ENCODE measurements at places on chromosomes 7 and 10.

DNA sequence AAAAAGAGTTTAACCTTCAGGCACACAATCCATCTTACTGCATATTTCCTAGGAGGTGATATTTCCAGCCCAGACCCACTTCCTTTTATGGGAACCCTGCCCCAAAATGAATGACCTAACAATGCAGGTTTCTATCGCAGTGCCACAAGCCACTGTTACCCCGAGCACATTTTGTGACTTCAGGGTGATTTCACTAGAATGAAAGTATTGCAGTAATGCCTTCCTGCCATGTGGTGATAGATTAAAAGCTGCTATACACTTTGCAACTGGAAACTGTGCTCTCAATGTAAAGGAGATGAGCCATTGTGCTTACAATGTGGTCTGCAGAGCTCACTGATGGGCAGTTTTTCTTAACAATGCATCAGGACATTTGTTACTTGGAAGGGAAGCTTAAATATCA, 90.5 kb upstream of the RSU1 start:
- DNase-seq, result no peak

GRCh38 chr10:80443531-80443974, 10.6 kb upstream of the TSPAN14 start:
- no peak for DNase-seq

DNA sequence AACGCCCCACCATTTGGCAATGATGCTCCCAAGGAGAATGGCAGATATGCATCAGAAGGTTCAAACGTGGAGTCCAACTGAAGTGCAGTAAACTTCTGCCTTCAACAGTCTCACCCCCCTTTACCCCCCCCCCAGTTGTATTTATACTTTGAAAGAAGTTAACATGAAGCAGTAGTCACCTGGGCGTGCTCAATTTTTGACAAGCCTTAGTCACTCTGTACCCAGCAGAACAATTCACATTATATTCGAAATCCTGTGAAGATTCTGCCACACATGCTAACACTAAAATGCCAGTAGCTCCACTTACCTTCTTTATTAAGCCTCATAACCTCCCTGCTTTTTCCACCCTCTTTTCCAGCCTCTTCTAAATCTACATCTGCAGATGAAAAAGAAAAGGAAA, 894 bp downstream of the ATXN7L1 start:
- DNase-seq, result no peak

DNA sequence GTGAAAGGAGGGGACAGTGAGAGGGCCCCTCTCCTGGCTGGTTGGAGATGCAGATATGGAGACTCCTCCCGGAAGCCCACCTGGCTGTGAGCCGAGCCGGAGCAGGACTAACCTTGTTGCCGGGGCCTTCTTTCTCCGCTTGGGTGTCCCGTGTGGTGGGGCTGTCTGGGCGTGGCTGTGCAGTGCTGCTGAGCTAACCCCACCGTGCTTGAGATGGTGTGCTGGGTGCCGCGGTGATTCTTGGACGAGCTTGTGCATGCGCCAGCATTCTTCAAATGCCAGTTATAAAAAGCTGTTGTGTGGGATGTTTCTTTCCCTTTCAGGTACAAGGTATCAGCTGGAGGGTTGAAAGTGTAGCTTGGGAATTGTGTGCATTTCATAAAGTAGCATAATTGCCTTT, 48.8 kb downstream of the DAGLB start:
- DNase-seq, result no peak

DNA sequence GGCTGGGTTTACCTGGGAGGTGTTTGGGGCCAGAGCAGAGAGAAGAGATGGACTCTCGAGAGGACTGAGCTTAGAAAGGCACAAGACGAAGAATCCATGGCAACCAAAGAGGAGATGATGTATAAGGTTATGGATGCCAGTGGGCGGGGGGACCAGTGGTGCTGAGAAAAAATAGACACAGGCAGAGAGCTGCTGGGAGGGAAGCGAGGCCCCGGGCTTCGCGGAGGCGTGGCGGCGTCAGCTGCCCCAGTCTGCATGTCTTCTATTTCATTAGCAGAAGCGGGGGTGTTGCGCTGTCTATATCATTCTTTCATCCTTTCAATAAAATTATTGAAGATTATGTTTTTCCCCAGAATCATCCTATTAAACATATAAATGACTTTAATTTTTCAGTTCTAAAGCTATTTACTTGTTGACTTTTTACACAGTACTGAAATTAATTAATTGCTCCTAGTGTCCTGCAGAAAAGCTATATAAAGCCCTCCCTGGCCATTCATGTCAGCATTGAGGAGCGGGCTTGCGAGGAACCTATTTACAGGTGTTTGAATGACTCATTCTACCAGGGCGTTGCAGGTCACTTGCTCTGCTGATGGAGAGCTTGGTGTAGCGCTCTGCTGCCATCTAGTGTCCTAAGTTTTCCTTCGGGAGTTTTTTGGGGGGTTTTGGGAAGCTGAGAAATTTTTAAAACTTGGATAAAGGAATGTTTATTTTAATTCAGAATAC, 42.9 kb upstream of the BHLHA15 start:
- peak; percentile 79 for DNase-seq

GRCh38 chr7:40698214-40698920, 563.6 kb downstream of the SUGCT start:
- no peak for DNase-seq

DNA sequence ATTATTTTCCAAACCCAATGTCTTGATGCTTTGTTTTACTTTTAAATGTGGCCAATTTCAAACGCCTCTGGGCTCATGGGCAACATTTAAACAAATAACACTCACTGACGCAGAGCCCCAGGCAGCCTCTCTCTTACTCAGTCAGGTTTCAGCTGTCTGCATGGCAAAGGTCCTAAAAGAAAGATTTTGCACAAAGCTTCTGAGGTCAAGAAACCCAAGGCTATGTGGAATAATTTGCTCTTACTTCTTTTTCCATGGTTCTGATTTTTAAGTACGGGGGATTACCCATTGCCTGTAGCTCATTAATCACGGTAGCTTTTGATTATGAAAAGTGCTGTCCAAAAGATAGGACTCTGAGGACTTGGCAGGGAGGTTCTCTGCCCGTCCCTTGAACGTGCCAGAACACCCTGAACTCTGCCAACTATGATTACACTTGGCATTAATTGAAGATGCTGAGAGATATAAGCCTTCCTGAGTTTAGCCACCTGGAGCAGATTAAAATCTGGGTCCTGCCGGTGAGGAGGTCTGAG, 14.1 kb upstream of the MSRB2 start:
- DNase-seq, result no peak

GRCh38 chr7:45884136-45884535, 4.2 kb upstream of the IGFBP1 start:
- no peak for DNase-seq

GRCh38 chr7:104894726-104895521, 119.1 kb upstream of the KMT2E start:
- no peak for DNase-seq

DNA sequence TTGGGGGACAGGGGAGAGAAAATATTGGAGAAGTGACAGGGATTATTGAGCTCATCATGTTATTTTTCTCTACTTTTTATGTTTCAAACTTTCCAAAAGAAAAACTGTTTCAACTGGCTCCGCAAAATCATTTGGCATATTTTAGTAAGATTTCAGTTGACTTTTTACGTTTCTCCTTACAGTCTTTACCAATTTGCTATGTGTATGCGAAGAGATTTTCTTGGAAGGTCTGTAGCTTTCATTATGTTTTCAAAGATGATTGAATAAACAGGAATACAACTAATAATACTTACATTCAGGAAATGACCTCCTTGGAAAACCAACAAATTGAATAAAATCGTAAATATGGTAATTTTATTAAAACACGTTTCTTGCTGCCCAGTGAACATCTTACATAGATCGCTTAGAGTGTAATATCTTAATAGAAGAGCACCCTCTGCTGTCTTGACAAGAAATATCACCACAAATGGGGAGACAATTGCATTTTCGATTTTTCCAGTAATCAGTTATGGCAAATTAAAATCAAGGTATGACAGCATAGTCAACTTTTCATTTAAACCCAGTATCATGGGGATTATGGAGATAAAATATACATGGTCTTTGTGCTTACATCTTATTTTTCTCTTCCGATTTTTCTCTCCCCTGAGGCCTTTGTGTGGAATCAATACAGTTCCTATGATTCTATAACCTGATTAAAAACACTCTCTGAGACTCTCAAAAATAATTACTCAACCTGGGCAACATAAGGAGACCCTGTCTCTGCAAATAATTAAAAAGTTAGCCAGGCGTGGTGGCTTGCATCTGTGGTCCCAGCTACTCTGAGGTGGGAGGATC, 43.1 kb downstream of the MBL2 start:
- no peak for DNase-seq

GRCh38 chr10:27743877-27744801, 1.5 kb downstream of the MKX start:
- DNase-seq, result no peak

DNA sequence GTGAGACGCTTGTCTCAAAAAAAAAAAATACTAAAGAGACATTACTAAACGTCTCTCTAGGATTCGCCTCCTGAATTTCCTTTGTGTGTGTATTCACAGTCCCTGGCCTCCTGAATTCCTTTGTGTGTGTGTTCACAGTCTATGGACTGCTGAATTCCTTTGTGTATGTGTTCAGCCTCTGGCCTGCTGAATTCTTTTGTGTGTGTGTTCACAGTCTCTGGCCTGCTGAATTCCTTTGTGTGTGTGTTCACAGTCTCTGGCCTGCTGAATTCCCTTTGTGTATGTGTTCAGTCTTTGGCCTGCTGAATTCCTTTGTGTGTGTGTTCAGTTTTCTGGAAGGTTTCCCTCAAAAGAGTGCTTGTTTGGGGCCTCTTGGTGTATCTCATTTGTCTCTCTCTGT, 8.2 kb downstream of the BMS1 start:
- DNase-seq, result no peak

- DNase-seq, result no peak
Observed at GRCh38 chr10:63288170-63288569, 155.0 kb downstream of the NRBF2 start.

DNA sequence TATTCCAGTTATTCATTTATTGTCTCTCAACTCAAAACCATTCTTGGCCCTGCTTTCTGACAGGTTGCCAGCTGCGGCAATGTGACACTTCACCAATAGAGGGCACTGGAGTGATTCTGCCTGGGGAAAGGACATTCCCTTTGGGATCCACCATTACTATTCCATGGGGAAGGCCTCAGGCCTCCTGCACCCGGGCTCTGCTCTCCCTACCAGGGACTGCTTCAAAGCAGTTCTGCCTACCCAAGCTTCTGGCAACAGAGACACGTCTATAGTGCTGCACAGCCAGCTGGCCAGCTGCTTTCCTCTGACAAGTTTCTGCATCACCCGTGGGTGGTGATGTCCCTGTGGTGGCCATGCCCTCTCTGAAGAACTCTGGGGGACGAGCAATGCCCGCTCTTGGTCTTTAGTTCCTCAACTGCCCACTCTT, 163.8 kb downstream of the ELMO1 start:
- peak; percentile 12 for DNase-seq

GRCh38 chr10:113364227-113364626, 188.6 kb upstream of the HABP2 start:
- DNase-seq, result no peak

DNA sequence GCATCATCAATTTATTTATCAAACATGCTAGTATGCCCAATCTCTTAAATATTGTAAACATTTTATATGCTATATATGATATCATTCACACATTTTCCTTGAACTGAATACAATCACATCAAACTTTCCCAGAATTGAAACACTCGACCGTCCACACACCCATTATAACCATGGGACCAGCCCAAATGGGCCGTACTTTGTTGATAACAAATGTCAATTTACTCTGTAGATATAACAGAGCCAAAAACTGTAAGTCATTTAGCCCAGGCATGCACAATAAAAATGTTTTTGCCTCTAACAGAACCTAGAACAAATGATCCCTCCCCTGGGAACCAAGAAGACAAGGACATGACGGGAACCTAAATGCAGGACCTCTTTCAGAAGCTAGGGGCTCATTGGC, 683 bp upstream of the ANKRD22 start:
- DNase-seq, result no peak

- DNase-seq, result no peak
Observed at GRCh38 chr10:88108115-88108610, 244.7 kb downstream of the PTEN start.

DNA sequence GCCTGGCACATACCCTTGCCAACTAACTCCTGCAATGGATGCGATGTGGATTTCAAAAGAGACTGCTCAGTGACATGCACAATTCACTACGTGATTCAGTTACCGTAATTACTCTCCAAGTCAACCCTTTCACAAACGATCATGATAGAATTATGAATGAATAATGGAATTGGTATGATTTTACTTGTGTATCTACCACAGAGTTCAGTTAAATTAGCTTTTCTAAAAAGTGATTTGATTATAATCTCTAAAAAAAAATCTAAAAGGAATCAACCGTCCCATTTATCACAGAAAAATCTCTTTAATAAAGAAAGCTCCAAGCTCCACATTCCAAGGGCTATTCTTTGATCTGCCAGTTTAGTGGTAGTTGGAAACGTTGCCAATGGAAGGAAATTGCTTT, 30.4 kb upstream of the RSU1 start:
- no peak for DNase-seq

GRCh38 chr7:26705567-26705966, 158.8 kb downstream of the SKAP2 start:
- peak; percentile 56 for DNase-seq

GRCh38 chr10:74825371-74826141, 844 bp upstream of the KAT6B start:
- peak; percentile 14 for DNase-seq

GRCh38 chr10:104309980-104310978, 28.0 kb downstream of the ITPRIP start:
- DNase-seq, result no peak

GRCh38 chr7:139799586-139799985, 21.8 kb upstream of the HIPK2 start:
- no peak for DNase-seq

- no peak for DNase-seq
Observed at GRCh38 chr10:99276848-99277486, 41.3 kb upstream of the HPSE2 start.

- DNase-seq, result no peak
Observed at GRCh38 chr10:70232859-70233108, 445 bp downstream of the PPA1 start.

DNA sequence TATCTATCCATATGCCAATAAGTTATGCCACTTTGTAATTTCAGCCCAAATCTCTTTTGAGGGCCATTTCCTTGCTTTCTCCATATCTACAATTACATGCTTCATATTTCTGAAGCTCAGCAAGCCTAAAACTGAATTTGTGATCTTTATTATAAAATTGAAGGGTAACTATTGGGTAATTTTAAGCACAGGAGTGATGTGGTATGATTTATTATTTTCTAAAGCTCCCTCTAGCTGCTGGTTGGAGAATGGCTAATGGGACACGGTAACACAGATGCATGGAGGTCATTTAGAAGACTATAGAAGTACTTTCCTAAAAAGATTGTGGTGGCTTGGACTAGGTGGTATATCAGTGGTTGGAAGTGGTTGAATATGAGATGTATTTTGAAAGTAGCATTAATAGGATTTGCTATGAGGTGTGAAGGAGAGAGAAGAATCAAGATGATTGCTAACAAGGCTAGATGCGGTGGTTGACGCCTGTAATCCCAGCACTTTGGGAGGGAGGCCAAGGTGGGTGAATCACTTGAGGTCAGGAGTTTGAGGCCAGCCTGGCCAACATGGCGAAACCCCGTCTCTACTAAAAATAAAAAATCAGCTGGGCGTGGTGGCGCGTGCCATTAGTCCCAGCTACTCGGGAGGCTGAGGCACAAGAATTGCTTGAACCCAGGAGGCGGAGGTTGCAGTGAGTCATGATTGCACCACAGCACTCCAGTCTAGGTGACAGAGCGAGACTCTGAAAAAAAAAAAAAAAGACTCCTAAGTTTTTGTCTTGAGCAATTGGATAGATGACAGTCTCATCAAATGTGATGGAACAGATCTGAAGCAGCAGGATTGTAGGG, 13.9 kb downstream of the KLHDC10 start:
- DNase-seq, result no peak

GRCh38 chr7:538764-539685, 19.4 kb upstream of the PDGFA start:
- no peak for DNase-seq

Data from NCI-H2107 (cell line).